ENCODE measurements at places on chromosomes 12 and 14.

DNA sequence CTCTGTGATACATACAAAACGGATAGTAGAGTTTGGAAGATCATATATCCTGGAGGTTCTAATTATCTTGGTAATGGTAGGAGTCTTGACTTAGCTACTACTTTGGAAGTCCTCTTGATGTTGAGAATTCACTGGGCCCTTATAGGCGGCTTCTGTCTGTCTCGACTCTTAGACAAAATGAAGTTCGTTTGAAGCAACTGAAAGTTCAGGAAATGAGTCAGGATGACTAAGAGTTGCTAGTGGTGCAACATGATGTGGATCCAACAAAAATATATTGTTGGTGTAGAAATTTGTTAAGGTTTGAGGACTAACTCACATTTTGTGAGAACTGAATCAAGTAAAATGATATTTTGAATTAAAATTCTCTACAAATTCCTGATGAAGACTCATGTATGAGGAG, 272.7 kb downstream of the AEBP2 start:
- DNase-seq: no peak

GRCh38 chr12:9649532-9649940, 20.0 kb upstream of the CLEC2D start:
- DNase-seq: no peak

DNA sequence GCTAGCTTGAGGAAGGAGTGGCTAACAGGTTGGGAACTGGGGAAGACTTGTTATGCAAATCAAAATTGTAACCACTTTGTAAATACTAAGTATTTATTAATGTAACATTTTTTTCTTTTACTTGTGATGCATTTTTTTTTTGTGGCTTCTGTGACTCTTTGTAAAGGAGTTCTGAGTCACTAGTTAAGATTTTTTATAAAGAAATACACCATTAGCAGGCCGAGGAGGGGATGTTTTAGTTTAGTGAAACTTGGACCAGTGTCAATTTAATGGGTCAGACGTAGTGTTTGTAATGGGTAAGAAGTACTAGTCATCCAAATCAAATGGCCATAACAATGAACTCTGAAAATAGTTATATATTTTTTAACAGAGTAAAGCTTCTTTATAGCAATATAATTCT, 43.1 kb downstream of the AKAP6 start:
- no peak for DNase-seq

DNA sequence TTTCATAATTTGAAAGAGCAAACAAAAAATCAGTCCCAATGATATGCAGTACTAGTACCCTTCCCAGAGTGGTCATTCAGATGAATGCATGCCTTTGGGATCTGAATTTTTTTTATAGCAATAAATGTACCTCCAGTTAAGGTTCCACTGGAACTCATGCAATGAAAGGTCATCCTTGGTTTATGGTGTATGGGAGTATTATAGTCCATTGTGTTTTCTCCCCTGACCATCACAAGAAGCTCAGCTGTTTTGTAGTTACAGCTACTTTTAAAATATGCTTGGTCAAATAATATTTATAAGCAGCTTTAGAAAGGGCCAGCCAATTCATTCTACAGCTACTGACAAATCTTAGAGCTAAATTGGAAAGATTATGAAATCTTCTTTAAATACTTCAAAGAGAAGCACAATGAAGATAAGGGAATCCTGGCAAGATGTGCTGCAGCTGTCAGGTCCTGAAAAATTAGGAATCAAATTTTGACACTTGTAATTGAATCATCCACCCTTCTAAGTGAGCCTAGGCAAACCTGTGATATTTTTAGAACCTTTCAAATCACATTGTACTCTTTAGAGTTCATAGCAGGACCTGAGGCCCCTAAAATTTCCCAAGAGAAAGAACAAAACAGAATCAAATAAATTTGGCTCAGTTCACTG, 46.5 kb downstream of the IFT81 start:
- DNase-seq: no peak

DNA sequence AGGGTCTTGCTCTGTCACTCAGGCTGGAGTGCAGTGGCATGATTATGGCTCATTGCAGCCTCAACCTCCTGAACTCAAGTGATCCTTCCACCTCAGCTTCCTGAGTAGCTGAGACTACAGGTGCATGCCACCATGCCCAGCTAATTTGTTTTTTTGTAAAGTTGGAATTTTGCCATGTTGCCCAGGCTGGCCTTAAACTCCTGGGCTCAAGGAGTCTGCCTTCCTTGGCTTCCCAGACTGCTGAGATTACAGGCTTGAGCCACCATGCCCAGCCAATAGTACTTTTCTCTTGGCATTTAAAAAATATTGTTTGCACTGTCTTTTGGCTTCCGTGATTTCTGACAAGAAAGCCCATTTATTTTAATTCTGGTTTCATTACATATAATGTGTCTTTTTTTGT, 61.3 kb downstream of the DIP2B start:
- no peak for DNase-seq

DNA sequence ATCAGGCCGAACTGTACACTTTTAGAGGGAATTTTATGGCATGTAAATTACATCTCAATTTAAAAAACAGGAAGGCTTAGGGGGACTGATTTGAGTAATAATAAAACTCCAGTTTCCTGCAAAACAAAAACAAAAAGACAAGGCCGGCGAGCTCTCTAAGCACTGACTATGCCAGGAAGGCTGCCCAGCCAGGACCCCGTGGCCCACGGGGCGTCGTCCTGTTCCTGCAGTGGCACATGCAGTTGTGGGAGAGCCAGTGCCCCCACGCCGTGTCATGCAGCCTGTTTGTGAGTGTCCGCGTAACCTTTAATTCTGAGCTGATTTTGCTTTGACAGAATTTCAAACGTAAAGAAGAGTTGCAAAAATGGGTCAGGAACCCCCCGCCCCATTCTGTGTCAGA, 10.5 kb downstream of the XRCC3 start:
- DNase-seq: no peak

DNA sequence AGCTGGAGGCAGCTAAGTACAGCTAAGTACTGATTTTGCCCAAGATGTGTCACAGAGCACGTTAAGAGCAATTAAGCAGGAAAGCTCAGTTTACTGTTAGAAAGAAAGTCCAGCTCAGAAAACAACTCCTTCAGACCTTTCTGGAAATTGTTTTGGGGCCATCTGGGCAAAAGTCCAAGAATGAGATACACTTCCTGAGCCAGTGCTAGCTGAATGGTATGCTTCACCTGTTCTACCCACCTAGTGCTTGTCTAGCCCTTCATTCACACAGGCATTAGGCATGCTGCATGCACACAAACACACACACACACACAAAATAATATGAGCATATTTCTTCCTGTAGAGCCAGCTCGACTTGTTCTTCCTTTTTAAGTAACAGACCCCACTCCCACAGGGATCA, 6.6 kb upstream of the IKZF4 start:
- DNase-seq: no peak

GRCh38 chr12:108166505-108166904, 37.4 kb downstream of the WSCD2 start:
- no peak for DNase-seq

DNA sequence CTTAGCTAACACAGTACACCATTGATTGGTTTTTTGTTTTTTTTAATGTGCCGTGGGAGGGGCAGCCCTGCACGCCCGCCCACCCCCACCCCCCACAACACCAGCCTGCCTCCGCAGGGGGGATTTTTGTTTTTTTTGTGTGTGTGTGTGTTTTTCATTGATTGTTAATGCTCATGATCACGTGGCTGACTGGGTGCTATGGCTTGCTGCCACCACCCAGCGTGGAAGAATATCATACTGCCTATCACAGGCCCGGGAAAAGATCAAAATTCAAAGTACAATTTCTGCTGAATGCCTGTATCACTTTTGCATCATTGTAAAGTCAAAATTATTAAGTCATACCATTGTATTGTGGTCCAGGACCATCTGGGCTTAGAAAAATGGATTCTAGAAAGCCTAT, 8.3 kb downstream of the RESF1 start:
- no peak for DNase-seq

GRCh38 chr12:53208877-53209463, 1.9 kb upstream of the ITGB7 start:
- no peak for DNase-seq

DNA sequence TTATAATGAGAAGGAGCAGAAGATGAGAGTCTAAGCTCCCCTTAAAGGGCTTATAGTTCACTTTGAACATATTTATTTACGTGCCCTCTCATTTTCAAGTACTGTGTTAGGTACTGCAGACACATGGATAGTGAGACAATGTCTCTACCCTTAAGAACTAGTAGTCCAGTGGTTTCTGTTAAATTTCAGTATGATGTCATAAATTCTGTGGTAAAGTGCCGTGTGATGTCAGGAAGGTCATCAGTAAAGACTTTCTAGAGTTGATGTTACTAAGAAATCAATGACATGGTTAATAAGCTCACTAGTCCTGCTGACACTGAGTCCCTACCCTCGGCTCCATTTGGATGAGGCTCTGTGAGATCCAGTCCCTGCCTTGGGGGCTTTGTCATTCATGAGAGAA, 475.6 kb downstream of the ZFP36L1 start:
- no peak for DNase-seq

DNA sequence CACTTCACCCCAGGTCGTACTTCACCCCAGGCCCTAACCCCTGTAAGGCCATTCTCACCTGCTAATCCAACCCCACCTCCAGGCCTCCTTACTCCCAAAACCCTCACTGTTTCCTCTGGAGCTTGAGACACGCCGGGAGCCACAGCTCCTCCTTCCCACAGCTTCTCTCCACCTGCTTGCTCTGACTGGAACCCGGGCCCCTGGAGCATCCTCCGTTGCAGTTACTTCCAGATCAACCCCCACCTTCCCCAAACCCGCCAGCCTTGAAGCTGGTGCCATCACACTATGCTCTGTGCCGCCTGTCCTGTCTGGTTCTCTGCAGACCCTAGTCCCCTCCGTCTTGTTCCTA, 34.6 kb upstream of the PPP2R5C start:
- no peak for DNase-seq

- DNase-seq: no peak
Measured at GRCh38 chr12:6570264-6570887, 2.3 kb upstream of the NOP2 start.

- DNase-seq: no peak
Measured at GRCh38 chr12:88398031-88398430, 182.2 kb downstream of the KITLG start.

GRCh38 chr12:114703060-114703493, 19.1 kb upstream of the TBX3 start:
- DNase-seq: no peak

DNA sequence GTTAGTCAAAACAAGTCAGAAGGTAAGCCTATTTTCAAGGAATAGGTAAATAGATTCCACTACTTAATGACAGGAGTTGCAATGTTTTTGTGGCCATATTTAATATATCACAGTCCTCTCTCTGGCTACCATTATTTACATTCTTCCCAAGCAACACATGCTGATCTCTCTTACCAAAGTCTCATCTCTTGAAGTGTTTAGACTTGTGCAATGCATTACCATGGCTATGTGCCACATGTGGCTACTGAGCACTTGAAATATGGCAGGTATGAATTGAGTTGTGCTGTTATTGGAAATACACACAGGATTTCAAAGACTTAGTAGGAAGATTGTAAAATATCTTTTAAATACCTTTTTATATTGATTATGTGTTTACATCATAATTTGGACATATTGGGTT, 262.4 kb upstream of the PDE3A start:
- DNase-seq: no peak

GRCh38 chr12:44000309-44000952, 164.6 kb downstream of the TMEM117 start:
- DNase-seq: no peak
